ENCODE measurements at places on chromosomes 4 and X. TPM values are rescaled to one million over a fixed set of nuclear protein-coding genes. Genes with fewer than 3 reads are reported as not detected.
A peak's percentile ranks its signal among the peaks of the same experiment; 100 is the strongest.

DNA sequence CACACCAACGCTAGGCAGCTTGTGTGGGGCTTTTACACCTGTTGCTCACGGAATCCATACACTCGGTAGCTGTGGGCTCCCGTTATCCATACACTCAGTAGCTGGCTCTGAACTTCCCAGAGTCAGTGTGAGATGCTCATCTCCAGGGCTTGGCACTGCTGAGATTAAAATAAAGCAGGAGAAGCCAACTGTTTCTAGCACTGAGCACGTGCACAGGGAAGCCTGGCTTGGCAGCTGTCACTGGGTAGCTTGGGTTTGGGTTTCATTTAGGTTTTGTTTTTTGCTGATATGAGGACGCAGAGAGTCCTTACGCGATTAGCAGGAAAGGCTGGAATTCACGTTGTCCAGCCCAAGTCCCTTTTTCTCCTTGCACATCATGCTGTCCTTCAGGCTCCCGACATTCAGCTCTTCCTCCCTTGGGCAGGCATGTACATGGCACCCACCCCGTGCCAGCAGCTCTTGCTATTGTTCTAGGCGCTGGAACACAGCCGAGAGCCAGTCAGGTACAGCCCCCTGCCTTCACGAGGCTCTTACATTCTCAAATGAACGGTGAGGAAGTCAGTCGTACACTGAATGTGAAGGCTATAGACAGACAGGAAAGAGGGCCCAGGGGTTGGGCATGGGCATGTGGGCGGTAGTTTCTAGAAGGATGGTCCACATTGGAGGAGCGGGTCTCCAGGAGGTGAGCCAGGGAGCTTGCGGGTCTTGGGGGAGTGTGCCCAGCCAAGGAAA is 25.9 kb downstream of the NSG1 start:
- DNase-seq, result no peak

GRCh38 chr4:126174627-126175026 is 859.9 kb downstream of the FAT4 start:
- DNase-seq, result no peak

DNA sequence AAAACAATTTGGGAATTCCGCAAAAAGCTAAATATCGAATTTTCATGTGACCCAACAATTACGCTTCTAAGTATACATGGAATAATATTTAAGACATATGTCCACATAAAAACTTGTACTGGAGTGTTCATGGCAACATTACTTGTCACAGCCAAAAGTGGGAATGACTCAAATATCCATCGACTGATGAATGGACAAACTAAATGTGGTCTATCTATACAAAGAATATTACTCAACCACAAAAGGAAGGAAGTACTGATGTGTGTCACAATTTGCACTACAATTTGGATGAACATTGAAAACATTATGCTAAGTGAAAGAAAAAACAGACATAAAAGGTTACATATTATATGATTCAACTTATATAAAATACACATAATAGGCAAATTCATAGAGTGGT is 71.9 kb downstream of the AFF2 start:
- no peak for DNase-seq

GRCh38 chr4:51999250-51999649 is 20.9 kb downstream of the LRRC66 start:
- no peak for DNase-seq

DNA sequence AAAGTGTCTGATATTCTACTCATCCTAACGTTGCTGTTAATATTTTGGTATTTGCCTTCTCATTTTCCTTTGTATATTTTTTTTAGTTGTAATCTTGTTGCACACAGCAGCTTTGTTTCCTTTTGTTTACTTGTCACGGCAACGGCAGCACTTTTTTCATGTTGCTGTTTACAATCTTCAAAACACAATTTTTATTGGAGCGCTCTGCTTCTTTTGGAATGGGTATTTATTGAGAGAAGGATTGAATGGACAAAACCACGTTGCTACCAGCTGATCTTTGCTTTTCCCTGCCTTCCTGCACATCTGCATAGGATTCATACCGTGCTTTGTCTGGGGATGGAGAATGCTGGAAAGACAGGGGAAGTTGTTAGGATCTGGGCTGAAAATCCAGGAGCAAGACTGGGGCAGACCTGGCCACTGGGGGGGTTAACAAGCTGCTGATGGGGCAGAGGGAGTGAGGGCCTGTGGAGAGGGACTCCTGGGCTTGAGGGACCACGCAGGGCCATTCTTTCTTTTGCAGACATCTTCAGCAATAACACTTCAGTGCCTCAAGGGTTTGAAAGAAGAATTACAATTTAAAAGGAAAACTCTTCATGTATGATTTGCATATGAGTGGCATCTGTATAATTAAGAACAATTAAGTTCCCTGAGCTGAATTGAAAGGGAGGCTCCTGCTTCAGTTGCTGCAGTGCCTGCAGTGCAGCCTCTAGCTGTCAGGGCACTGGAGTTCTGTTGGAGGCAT is 69.8 kb downstream of the TMEM131L start:
- no peak for DNase-seq

- peak; percentile 72 for DNase-seq
Measured at GRCh38 chrX:65997978-65998717, 41.7 kb downstream of the VSIG4 start.

GRCh38 chr4:138982754-138983153 is 32.8 kb upstream of the NOCT start:
- DNase-seq, result no peak

GRCh38 chr4:72326692-72327632 is 242.1 kb downstream of the ADAMTS3 start:
- no peak for DNase-seq

SPANXB1 gene
- not detected for total RNA-seq

Data from upper lobe of left lung (tissue), 6 donors.